ENCODE measurements at places on chromosomes 5 and 9. TPM values are rescaled to one million over a fixed set of nuclear protein-coding genes. Genes with fewer than 3 reads are reported as not detected.

GRCh38 chr5:89556215-89556913 is 673.4 kb upstream of the MEF2C start:
- no peak for DNase-seq

- DNase-seq = no peak
Measured at GRCh38 chr9:106779796-106780195, 83.2 kb upstream of the ZNF462 start.

GRCh38 chr5:33120671-33121070 is 320.1 kb upstream of the TARS1 start:
- DNase-seq = no peak

Gene CFAP157
- 5.7 TPM for polyA plus RNA-seq

Gene EPB41L4B
- polyA plus RNA-seq = 13.8 TPM

- DNase-seq = no peak
Measured at GRCh38 chr9:126689027-126689825, 75.5 kb downstream of the LMX1B start.

Gene FGD3
- 5.3 TPM for polyA plus RNA-seq

GRCh38 chr5:44727100-44727499 is 81.6 kb upstream of the MRPS30 start:
- DNase-seq = no peak

Gene ACSL6
- polyA plus RNA-seq = 1.8 TPM

Gene ARID3C
- 0.12 TPM for polyA plus RNA-seq

DNA sequence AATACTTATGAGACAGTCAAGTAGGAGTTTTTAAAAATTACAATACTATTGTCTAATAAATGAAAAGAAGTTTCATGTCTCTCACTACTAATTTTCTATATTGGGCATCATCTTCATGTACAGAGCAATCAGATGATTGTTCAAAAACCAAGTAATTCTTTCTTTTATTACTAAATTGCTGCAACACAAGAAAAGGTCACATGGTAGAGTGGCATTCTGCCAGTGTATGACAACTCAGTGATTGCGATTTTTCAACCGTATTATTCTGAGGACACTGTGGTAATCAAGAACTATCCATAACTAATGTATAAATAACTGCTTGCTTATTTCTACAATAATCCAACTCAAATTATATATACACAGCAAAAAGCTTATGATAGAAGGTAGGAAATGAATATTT is 96.7 kb upstream of the GRHPR start:
- DNase-seq = no peak

DNA sequence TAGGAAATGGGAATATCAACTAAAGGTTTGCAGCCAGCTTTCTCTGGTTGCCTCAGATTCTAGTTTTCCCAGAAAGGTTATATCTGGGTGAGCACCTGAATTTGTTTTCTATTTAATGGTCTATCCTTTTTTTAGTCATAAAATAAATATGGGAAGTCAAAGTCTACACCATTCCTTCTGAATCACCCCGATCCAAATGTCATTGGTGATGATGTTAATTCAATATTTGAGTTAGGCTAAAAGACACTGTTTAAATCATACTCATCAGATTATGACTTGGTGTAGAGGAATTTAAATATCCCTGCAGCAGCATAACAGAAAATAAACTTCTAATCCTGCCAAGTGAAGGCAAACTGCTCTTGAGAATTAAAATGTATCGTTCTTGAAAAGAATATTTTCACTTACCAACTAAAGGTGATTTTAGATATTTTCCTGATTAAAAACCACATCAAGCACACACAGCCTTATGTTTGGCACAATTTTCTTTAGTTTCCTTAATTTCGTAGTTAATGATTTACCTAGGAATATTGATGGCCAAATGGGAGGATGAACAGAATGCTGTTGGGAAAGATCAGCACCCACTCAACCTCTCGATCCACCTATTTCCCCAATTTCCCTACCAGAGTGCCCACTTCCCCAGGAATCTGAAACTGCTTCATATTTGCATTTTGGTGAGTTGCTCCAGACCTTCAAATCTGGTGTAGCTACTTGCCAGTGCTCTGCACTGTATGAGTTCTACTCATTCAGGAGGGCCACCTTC is 103.1 kb upstream of the TSLP start:
- no peak for DNase-seq

DNA sequence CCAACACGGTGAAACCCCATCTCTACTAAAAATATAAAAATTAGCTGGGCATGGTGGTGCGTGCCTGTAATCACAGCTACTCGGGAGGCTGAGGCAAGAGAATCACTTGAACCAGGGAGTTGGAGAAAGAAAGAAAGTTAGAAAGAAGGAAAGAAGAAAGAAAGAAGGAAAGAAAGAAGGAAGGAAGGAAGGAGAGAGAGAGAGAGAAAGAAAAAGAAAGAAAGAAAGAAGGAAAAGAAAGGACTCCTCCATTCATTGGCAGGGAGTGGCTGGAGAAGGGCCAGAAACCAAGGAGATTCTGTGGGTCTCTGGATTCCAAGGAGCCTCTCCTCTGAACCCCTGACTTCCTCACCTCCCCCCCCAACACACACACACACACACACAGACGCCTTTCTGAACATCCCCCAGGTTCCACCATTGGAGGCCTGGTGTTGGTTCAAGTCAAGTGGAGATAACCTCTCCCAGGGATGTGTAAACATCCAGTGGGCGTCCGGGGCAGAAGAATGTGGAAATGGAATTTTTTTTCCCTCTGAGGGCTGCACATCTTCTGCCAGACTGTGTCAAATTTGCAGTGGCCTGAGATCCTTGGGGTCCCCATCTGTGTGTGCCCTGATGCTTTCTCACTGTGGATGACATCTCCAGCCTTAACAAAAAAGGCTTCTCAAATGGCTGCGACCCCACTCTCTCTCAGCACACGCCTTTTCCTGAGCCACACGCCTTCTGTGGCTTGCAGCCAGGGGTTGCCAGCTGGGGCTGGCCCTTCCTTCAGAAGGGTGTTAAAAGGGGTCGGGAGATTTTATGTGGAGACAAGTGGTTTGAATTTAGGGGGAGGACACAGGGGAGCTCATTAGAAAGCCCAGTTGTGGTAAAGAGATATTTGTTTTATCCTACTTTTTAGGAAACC is 109.3 kb upstream of the HAND1 start:
- DNase-seq = no peak

Gene TAF11L5
- polyA plus RNA-seq = not detected
